ENCODE measurements at places on chromosomes 6 and 20.
A peak's percentile ranks its signal among the peaks of the same experiment; 100 is the strongest.

GRCh38 chr6:164097551-164098398 lies 683.3 kb downstream of the QKI start:
- DNase-seq, result no peak

DNA sequence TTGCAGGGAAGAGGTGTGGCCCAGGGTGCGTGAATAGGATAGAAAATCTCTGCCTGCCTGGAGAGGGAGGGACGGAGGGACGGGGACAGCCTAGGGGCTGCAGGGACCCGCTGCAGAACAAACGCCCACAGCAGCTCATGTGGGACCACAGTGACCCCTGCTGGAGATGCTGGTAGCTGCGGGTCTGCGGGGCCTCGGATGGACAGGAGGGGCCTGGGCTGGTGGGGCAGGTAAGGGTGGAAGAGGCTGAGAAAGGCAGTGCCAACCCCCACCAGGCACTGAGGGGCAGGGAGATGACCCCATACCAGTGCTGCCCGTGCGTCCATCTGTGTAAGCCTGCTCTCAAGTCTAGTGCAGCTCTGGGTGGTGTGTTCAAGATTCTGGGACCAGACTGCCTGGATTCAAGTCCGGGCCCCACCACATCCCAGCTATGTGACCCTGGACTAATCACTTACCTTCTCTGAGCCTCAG lies 39.4 kb downstream of the KIAA1755 start:
- DNase-seq, result peak; percentile 58

DNA sequence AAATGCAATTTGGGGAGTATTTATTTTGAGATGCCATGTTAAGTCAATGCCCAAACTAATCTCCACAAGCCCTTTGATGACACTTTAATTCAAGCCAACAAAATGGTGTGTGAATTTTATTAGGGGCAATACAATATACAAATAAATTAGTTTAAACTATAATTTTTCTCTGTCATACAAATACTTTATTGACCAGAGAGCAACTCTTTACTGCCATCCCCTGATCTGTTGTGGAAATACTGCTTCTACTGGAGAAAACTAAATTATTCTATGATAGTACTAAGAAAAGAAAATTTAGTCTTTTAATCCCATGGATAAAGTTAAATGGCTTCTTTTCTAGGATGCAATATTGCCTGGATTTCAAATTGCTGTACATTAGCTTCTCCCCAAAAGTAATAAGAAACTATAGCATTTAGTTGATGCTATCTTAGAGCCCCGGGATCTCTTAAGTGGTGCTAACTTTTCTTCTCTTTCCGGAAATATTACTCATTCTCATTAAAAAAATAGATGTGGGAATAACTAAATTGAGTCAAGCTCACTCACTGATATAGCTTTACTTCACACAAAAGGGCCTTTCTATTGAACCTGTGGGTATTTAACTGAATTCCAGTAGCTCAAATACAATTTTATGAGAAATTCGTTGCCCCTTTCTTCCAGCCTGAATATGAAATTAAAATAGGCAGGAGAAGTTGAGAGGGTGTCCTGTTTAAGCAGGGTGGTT lies 49.2 kb downstream of the SMPDL3A start:
- DNase-seq, result no peak

DNA sequence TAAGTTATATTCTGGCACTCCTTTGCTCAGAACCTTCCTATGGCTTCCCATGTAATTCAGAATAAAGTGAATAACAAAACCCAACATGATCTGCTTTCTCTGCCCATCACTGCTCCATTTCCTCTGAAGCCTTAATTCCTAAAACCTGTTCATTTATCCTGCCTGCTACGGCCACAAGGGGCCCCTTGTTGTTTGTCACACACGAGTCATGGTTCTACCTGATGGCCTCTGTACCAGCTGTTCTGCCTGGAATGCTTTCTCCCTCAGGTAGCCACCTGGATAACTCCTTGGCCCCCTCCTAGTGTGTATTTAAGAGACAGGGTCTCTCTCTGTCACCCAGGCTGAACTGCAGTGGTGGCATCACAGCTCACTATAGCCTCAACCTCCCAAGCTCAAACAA lies 26.8 kb downstream of the ERGIC3 start:
- no peak for DNase-seq

- DNase-seq, result no peak
Measured at GRCh38 chr6:52662031-52662430, 8.9 kb upstream of the TMEM14A start.

DNA sequence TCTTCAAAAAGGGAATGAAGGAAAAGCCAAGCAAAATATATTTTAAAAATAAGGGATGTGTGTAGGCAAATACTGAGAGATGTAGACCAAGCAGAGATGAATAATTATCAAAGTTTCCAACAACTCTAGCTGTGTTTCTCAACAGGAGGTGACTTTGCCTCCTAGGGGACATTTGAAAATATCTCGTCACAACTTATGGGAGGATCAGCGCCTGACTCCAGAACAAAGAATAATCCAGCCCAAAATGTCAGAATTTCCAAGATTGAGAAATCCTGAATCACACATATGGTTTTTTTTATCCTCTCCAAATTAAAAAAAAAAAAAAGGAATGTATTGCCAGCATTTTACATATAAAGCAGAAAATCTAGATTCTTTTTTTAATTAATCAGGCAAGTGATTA lies 241.2 kb upstream of the ZFP64 start:
- DNase-seq, result no peak

DNA sequence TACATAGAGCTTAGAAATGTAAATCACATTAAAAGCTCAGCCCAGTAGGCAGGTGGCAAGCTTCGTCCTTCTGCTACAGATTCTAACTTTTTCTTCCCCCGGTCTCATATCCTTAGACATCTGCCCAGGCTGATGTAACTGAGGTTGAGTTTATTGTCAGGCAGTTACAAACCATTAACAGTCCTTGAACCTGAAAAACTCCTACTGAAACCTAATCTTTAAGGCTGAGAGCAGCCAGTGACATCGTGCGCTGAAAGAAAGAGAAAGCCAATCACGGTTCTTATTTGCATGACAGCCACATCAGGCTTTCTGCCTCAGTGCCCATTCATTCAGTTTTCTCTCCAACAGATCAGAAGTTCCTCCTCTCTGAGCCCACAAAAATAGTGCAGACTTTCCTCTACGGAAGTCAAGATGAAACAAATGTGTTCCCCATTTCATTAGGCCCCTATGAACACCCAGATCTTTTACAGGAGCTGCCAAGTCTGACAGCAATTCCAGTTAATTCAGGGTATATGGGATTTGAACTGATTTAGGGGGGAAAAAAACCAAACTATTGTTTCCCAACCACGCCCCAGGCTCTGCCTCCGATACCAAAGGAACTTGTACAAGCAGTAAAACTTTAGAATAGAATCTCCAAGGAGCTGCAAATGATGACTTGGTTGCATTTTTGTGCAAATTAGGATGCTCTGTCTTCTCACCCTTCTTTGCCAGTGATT lies at the start of gene NHSL1:
Gene NHSL1, minus strand, starts transcription at position 192 of the 716 bp plus-strand sequence. CDS start 204 bp downstream, outside the sequence.
- DNase-seq, result no peak

DNA sequence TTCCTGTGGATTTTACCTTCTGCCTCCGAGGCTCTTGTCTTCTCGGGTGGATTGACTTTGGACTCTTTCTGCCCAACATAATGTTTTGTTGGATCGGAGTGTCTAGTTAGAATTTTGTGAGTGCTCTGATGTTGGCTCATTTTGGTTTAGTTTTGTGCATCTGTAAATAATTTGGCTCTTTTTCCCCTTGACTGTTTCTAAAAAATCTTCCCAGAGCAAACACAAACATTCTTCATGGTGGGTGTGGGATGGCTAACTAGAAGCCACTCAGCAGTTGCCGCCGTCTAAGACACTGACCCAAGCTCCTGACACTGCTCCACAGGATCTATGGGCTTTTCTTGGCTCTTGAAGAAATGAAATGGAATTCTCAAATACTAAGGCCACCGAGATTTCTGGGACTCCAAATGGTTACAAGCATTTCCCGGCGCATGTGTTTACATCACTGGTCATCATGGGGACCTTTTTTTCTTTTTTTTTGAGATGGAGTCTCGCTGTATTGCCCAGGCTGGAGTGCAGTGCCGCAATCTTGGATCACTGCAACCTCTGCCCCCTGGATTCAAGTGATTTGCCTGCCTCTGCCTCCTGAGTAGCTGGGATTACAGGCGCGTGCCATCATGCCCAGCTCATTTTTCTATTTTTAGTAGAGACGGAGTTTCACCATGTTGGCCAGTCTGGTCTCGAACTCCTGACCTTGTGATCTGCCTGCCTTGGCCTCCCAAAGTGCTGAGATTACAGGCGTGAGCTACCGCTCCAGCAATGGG lies 92.0 kb upstream of the FRMD1 start:
- DNase-seq, result no peak

- no peak for DNase-seq
Measured at GRCh38 chr20:49794336-49795134, 18.1 kb upstream of the SLC9A8 start.

DNA sequence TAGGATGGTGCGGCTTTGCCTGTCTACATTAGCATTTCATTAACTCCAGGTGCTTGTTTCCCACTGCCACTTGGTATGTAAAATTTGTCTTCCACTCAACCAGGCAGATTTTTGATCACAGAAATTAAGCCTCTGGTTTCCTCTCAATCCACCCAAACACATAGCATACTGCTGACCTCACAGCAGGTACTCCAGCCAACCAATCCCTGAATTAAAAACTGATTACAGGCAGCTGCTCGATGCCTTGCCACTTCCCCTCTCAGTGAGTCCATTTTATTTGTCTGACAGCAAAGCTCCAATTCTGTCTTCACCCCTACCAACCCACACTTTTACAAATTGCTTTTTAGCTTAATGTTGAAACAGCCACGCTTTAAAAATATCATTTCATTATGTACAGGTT lies 95.2 kb downstream of the PLCB1 start:
- no peak for DNase-seq

GRCh38 chr20:34070859-34071258 lies 41.2 kb downstream of the EIF2S2 start:
- no peak for DNase-seq

GRCh38 chr6:84860920-84861319 lies 96.5 kb upstream of the TBX18 start:
- no peak for DNase-seq

- no peak for DNase-seq
Measured at GRCh38 chr20:51563486-51564332, 21.2 kb upstream of the NFATC2 start.

DNA sequence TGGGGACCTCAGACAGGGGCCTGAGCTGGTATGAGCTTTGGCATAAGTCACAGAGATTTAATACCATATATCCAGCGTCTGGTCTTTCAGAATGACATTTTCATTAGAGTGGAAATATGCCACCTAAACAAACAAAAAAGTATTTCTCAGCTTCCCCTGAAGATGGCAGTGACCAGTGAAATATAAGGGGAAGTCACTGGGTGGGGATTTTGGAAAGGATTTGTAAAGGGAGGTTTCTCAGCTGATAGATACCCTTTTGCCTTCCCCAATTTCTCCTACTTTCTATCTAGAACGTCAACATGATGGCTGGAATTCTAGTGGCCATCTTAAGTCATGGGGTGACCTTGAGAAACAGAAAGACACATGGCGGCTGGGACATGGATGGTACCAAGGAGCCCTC lies 137.7 kb upstream of the LRFN2 start:
- DNase-seq, result no peak

- DNase-seq, result no peak
Measured at GRCh38 chr20:46558511-46558959, 8.1 kb upstream of the OCSTAMP start.

DNA sequence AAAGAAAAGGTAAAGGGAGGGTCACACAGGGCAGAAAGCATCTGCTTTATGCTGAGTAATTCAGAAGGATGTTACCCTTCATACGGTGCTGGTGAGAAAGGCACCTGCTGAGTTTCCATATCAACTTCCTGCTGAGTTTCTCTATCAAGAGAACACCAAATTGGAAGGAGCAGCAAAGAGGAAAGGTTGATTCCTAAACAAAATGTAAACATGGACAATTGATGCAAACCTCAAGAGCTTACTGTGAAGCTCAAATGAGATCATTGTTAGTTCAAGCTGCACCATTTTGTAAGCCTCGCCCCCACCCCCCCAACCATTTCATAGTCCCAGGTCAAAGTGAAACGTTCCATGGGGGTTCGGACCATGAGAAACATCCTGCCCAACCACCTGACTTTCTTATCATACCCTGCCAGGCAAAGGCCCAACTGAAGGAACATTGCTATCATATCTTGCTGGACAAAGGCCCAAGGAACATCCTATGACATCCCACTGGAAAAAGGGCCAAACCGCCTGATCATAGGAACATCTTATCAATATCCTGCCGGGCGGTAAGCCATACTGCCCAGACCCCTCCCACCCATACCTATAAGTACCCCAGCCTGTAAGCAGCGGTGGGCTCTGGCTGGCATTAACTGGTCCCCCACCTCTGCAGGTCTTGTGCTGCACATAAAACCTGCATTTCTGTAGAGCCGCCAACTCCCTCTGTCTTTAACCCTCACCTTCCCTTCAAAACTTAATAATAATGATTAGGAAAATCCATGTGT lies 171.6 kb downstream of the UBE3D start:
- no peak for DNase-seq

GRCh38 chr6:140711019-140711613 lies 1336.7 kb upstream of the CITED2 start:
- no peak for DNase-seq

DNA sequence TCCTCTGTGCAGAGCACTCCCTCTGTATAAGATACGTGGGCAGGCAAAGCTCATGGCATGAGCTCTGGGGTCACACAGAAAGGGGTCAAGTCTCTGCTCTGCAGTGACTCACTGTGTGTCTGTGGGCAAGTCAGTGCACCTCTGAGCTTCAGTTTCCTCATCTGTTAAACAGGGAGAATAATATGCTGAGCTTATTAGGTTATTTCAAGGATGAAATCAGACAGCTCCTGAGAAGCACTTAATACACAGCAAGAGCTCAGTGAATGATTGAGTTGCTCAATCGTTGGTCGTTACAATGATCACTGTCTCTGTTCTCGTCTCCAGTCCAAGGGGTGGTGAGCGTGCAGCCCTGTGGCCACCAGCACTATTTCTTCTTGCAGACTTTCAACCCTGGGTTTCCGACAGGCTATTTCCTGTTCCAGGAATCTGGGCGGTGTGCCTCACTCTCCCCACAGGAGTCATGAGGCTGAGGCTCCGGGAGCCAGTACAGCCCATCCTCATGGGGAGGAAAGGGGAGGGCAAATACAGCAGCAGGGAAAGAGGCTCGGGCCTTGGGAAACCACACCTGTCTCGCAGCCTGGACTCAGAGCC lies 28.9 kb downstream of the KIAA1755 start:
- no peak for DNase-seq

DNA sequence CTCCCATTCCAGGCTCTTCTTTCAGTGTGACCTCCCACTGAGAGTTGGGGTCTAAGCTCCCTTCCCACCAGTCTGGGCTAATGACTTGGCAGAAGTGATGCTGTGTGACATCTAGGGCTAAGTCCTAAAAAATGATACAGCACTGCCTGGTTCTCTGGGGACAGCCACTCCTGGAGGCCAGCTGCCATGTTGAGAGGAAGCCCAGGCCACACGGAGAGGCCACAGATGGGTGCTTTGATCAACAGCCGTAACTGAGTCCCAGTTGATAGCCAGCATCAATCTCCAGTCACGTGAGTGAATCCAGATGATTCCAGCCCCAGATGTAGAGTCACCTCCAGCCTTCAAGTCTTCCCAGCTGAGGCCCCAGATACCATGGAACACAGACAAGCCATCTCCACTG lies 13.8 kb downstream of the SUN5 start:
- no peak for DNase-seq

GRCh38 chr20:31720486-31721407 lies 1.9 kb downstream of the BCL2L1 start:
- peak; percentile 46 for DNase-seq

GRCh38 chr6:55794136-55794812 lies 81.1 kb downstream of the BMP5 start:
- no peak for DNase-seq
